RWPE2 (cell line): ENCODE measurements at places on chromosomes 12 and 14.

DNA sequence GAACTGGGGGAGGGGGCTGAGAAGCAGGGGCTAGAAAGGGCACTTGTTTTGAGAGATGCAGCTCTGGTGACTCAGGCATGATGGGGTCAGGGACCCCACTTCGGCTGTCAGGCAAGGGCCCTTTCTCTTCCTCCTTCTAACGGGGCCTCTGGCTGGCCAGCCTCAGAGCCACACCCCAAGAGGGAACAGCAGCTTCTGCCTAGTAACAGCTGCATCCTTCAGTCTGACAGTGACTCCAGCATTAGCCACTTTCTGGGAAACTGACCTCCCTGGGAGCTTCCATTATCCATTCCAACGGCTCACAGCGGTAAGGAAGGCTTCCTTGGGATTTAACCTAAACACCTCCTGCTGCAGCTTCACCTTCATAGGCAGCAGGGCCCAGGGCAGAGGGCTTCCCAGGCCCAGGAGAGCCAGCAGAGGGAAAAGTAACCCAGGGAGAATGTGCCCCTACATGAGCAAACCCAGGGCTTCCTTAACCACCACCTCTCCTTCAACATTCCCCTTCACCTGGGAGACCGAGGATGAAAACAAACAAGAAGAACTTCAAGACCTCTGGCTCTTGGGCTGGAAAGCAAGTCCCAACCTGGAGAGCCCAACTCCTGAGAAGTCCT, 2.7 kb downstream of the NCKAP5L start:
- no peak for DNase-seq

DNA sequence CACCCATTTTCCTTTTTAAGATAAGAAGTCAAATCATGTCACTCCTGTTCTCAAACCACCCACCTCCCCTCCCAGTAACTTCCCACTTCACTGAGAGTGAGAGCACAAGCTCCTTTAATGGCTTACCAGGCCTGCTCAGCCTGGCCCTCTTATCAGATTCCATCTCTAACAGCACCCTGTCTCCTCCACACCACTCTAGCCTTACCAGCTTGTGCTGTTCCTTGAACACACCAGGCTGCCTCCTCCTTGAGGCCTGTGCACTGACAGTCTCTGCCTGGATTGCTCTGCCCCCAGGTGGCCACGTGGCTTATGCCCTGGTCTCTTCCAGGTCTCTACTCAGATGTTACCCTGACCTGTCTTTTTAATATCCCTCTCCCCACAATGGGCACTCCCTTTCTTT, 40.1 kb upstream of the EVL start:
- no peak for DNase-seq

- DNase-seq: peak; percentile 73
Observed at GRCh38 chr14:105411017-105411941, 8.3 kb upstream of the MTA1 start.

- DNase-seq: no peak
Observed at GRCh38 chr12:53484686-53485575, 14.3 kb downstream of the MAP3K12 start.

- peak; percentile 71 for DNase-seq
Observed at GRCh38 chr12:94994312-94994711, 9.2 kb downstream of the NDUFA12 start.

DNA sequence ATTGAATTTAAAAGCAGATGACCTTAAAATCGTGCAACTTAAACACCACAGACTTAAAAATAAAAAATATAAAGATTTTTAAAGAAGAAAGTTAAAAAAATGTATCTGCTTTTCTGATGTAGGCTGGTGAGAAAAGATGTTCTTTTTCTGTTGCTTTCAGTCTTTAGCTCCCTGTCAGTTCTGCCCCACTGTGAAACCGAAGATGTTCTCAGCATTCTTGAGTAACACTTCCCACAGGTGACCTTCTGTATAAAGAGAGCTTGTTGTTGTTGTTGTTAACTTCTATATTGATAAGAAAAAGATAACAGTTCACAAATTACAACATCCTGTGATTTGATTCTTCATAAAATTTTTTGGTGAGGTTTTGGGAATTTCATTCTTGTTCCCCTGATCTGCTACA, 377.9 kb upstream of the RGS6 start:
- no peak for DNase-seq

DNA sequence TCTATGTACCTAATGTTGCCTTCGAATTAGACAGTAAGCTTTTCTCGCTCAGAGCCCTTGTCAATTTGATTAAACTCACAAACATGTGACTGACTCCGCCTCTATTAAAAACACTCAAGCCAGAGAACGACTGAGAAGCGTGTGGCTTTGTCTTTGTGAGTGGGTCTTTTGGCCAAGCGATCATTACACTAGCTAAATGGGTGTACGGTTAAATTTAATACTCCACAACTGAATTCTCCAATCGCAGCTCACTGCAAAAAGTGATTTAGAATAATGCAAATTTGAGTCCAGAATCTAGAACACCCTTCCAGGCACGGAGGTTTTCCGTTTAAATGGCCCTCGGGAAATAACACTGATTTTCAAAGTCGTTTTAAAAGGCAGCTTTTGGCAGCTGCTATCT, 253.7 kb downstream of the EFCAB11 start:
- no peak for DNase-seq

DNA sequence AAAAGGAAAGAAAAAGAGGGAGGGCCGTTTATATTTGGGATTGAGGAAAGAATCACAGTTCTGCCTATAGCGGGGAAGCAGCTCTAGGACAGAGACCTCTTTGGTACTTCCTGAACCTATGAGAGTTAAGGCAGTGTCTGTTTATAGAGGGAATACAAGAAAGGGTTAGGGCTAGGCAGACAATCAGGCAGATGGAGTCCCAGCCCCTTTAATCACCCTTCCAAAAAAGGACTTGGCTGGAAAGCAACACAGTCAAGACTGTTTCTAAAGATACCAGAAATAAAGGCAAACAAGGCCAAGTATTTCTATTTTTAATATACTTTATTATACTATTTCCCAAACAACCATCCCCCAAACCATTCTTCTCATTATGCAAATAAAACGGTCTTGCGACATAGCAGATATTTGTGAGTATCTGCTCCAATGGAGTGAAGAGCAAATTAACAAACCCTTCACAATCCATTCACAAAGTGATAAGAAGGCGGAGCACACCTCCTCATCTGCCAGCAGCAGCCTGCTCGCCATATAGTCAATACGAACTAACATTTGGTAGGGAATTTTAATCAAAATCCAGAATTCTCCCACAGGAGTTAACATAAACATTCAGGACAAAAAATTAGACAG, 697 bp upstream of the GRIP1 start:
- no peak for DNase-seq

DNA sequence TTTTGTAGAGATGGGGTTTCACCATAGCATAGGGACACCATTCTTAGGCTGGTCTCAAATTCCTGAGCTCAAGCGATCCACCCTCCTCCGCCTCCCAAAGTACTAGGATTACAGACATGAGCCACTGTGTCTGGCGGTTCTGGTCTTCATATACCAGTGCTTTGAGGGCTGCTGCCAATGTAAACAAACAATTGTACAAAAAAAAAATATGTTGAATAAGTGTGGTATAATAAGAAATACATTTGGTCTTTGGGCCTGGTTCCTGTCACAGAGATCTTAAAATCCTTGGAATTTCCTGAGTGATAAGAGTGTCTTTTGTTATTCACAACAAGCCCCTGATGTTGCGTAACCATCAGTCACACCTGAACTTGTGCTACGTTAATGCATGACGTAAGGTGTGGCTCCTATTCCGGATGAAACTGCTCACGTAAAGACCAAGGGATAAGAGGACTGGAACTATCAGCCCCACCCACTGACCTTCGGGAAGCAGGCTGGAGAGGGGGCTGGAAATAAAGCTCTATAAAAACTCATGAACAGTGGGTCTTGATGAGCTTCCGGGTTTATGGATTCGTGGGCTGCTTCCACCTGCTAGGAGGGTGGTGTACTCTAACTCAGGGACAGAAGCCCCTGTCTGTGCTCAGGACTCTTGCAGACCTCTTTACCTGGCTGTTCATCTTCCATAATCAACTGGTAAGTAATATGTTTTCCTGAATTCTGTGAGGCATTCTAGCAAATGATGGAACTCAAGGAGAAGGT, 16.5 kb upstream of the RIMKLB start:
- peak; percentile 60 for DNase-seq

GRCh38 chr12:18684430-18684829, 53.4 kb downstream of the PLCZ1 start:
- DNase-seq: no peak

- no peak for DNase-seq
Observed at GRCh38 chr12:91633734-91634357, 451.2 kb upstream of the DCN start.

GRCh38 chr14:94102768-94103482, 7.6 kb upstream of the IFI27 start:
- DNase-seq: no peak

- DNase-seq: peak; percentile 35
Observed at GRCh38 chr12:83823386-83824045, 1089.1 kb downstream of the SLC6A15 start.

DNA sequence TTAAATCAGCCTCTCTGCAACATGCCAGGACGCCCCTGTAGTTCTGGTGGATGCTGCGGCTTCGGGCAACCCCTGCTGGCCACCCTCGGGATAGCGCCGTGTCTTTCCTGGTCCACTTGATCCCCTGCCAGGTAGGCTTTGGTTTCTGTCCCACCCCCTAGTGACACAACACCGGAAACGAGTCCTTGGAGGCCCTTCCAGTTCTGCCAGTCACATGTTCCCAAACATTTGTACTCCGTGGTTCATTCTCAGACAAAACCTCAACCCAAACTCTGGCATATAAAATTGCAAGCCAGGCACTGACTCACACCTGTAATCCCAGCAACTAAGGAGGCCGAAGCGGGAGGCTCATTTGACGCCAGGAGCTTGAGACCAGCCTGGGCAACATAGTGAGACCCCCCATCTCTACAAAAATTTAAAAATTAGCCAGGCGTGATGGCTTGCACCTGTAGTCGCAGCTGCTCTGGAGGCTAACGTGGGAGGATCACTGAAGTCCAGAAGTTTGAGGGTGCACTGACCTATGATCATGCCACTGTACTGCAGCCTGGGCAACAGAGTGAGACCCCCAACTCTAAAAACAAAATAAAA, 37.0 kb downstream of the RASAL1 start:
- DNase-seq: peak; percentile 84

- no peak for DNase-seq
Observed at GRCh38 chr14:77681196-77682157, 26.3 kb downstream of the ALKBH1 start.

GRCh38 chr14:99062772-99063418, 209.1 kb downstream of the BCL11B start:
- no peak for DNase-seq

DNA sequence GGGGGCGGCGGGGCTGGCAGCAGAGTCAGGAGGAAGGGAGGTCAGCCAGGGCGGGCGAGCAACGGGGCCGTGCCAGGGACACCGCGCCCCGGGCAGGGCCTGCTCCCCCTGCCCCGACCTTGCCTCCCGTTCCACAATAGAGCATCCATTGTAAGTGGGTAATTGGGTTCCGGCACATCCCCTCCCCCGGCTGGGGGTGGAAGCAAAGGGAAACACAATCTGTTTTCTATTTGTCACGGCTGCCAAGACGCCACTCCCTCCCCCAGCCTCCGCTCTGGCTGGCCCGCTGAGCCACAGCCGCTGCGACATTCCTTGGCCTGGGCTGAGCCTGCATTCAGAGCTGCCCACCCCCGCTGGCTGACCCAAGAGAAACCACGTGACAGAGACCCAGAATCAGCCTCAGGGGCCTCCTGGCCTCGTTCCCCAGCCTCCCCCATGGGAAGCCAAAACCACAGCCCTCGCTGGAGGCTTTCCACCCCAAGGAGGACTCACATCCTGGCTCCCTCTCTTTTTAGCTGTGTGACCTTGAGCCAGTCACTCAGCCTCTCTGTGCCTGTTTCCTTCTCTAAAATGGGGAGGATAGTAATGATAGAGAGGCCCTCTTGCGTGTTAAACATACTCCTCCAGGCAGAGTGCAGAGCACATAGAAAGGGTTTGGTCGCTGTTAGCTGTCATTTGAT, 117.6 kb downstream of the SCARB1 start:
- peak; percentile 77 for DNase-seq

GRCh38 chr14:58833634-58834378, 196.0 kb downstream of the DACT1 start:
- DNase-seq: no peak
